ENCODE measurements at places on chromosomes 12 and 14.

GRCh38 chr12:124177276-124177950, 117.5 kb upstream of the RFLNA start:
- H3K27me3 ChIP-seq, result peaks cover 35% of the 10 kb centered on the region
- peaks cover 2% of the 10 kb centered on the region for H3K4me1 ChIP-seq
- no peak for DNase-seq
- H3K27ac ChIP-seq, result no peak overlapping the region
- H3K36me3 ChIP-seq, result no peaks in the 10 kb centered on the region

GRCh38 chr14:86739761-86740160, 1209.8 kb downstream of the FLRT2 start:
- DNase-seq, result no peak
- no peaks in the 10 kb centered on the region for H3K36me3 ChIP-seq
- no peaks in the 10 kb centered on the region for H3K27me3 ChIP-seq
- no peak overlapping the region for H3K4me3 ChIP-seq
- H3K27ac ChIP-seq, result no peak overlapping the region

GRCh38 chr12:27331291-27331926, 1.2 kb upstream of the BMAL2 start:
- H3K4me1 ChIP-seq, result peaks cover 44% of the 10 kb centered on the region
- peaks cover 16% of the 10 kb centered on the region for H3K36me3 ChIP-seq
- peaks cover 50% of the 10 kb centered on the region for H3K27me3 ChIP-seq
- H3K27ac ChIP-seq, result peak overlapping the region; percentile 91

DNA sequence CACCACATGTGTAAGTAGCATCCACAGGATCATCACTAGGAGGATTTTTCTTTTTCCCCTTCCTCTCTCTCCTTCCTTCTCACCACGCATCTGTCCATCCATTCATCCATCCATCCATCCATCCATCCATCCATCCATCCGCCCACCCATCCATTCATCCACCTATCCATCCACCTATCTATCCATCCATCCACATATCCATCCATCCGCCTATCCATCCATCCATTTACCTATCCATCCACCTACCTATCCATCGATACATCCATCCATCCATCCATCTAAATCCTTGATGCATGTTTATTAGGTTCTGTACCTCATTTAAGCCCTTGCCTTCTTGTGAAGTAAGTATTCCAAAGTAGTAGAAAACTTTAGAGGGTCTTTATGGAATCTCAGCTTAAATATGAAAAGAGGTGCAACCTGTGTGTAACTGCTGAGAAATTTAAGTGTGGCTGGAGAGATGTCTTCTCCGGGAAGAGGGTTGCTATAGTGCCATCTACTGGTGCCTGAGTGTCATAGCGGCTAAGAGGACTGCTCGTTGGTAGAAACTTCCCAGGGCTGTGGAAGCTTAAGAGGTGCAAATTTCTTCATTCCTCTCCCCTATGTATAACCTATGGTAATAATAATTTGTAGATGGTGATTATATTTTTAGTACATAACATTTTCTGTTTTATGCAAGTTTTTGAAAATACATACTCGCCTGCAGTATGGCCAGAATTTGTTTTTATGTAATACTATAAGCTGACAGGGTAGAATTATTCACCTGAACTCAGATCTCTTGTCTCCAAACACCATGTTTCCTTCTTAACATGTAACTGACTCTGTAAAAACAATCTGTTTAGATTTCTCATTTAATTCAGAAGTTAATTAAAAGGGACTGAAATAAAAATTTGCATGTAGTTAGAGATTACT, 46.0 kb downstream of the MYO1H start:
- no peak overlapping the region for H3K27ac ChIP-seq
- H3K27me3 ChIP-seq, result peaks cover 41% of the 10 kb centered on the region
- no peak for DNase-seq
- no peak overlapping the region for H3K4me3 ChIP-seq

- no peak overlapping the region for H3K27ac ChIP-seq
- no peak overlapping the region for H3K4me3 ChIP-seq
- peaks cover 15% of the 10 kb centered on the region for H3K27me3 ChIP-seq
- no peak for DNase-seq
- H3K4me1 ChIP-seq, result no peaks in the 10 kb centered on the region
- H3K36me3 ChIP-seq, result no peaks in the 10 kb centered on the region
These were observed 122.5 kb upstream of the COCH start for GRCh38 chr14:30751646-30752416.

DNA sequence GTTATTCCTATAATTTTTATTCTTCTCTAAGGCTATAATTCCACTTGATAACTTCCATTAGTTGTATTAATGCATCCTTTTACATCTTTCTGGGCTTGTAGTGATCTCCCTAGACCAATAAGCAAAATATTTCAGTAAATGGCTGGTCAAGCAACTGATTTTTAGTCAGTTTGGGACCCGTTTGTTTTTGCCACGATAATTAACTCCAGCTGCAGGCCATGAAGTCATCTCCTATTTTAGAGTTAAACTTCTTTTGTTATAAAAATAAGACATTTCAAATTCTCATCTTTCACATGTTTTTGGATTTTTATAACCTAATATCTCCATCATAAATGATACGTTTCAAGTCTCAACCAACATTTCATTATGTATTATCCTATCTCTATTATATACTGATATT, 49.4 kb downstream of the MAGOHB start:
- peaks cover 7% of the 10 kb centered on the region for H3K36me3 ChIP-seq
- H3K4me3 ChIP-seq, result no peak overlapping the region
- H3K4me1 ChIP-seq, result peaks cover 48% of the 10 kb centered on the region
- H3K27me3 ChIP-seq, result peaks cover 28% of the 10 kb centered on the region
- no peak overlapping the region for H3K27ac ChIP-seq

GRCh38 chr12:98754095-98754494, 109.0 kb downstream of the APAF1 start:
- H3K4me3 ChIP-seq, result no peak overlapping the region
- H3K36me3 ChIP-seq, result no peaks in the 10 kb centered on the region
- H3K4me1 ChIP-seq, result peaks cover 15% of the 10 kb centered on the region
- peaks cover 18% of the 10 kb centered on the region for H3K27me3 ChIP-seq
- no peak for DNase-seq
- peak overlapping the region; percentile 32 for H3K27ac ChIP-seq

GRCh38 chr12:2456813-2457186, 338.0 kb upstream of the FKBP4 start:
- H3K4me1 ChIP-seq, result no peaks in the 10 kb centered on the region
- H3K27me3 ChIP-seq, result no peaks in the 10 kb centered on the region
- H3K36me3 ChIP-seq, result no peaks in the 10 kb centered on the region
- no peak for DNase-seq

GRCh38 chr14:22506778-22507351, 82.2 kb downstream of the DAD1 start:
- peak overlapping the region; percentile 99 for H3K27ac ChIP-seq
- H3K27me3 ChIP-seq, result no peaks in the 10 kb centered on the region
- peaks cover 69% of the 10 kb centered on the region for H3K4me1 ChIP-seq

GRCh38 chr12:5189173-5189572, 145.5 kb downstream of the KCNA5 start:
- H3K36me3 ChIP-seq, result no peaks in the 10 kb centered on the region
- no peak overlapping the region for H3K27ac ChIP-seq
- no peak overlapping the region for H3K4me3 ChIP-seq
- H3K27me3 ChIP-seq, result peaks cover 12% of the 10 kb centered on the region

GRCh38 chr12:122026706-122027333, 5.1 kb downstream of the BCL7A start:
- H3K27me3 ChIP-seq, result peaks cover 22% of the 10 kb centered on the region
- H3K36me3 ChIP-seq, result peaks cover 5% of the 10 kb centered on the region
- no peak for DNase-seq
- no peak overlapping the region for H3K27ac ChIP-seq

DNA sequence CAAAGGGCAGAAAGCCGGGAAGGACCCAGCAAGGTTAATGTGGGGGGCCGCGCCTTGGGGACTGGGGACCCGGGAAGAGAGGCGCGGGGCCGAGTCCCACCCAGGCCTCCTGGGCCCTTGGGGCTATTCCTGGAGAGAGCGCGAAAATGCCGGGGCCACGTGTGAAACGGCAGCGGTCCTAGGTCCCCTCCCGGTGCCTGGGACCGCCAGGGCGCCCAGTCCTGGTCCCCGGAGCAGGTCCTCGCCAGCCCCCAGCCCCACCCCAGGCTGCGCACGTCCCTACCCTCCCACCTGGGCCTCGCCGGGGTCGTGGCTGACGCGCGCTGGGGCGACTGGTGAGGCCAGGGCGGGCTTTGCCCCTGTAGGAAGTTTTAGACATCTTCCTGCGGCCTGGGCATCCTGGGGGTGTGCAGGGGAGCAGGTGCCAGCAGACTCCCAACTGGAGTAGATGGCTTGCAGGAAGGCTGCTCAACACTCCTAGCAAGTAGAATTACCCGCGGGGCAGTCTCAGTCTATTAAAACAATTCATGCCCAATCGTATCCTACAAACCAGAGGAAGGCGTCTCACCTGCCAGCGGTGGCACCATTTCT, 708 bp downstream of the FAR2 start:
- H3K4me1 ChIP-seq, result peaks cover 16% of the 10 kb centered on the region
- peak overlapping the region; percentile 87 for H3K4me3 ChIP-seq
- H3K27me3 ChIP-seq, result peaks cover 24% of the 10 kb centered on the region
- no peak overlapping the region for H3K27ac ChIP-seq

GRCh38 chr14:93691042-93691780, 97.1 kb downstream of the PRIMA1 start:
- no peak overlapping the region for H3K4me3 ChIP-seq
- no peaks in the 10 kb centered on the region for H3K4me1 ChIP-seq
- H3K27ac ChIP-seq, result no peak overlapping the region
- H3K27me3 ChIP-seq, result peaks cover 43% of the 10 kb centered on the region
- no peak for DNase-seq

GRCh38 chr12:32679920-32680237, 778 bp downstream of the DNM1L start:
- H3K4me1 ChIP-seq, result peaks cover 31% of the 10 kb centered on the region
- H3K4me3 ChIP-seq, result peak overlapping the region; percentile 89
- no peaks in the 10 kb centered on the region for H3K27me3 ChIP-seq

- H3K27me3 ChIP-seq, result no peaks in the 10 kb centered on the region
- H3K4me1 ChIP-seq, result peaks cover 17% of the 10 kb centered on the region
- H3K4me3 ChIP-seq, result no peak overlapping the region
- H3K27ac ChIP-seq, result peak overlapping the region; percentile 14
- no peak for DNase-seq
These were observed 53.9 kb downstream of the EID3 start for GRCh38 chr12:104357421-104357952.

DNA sequence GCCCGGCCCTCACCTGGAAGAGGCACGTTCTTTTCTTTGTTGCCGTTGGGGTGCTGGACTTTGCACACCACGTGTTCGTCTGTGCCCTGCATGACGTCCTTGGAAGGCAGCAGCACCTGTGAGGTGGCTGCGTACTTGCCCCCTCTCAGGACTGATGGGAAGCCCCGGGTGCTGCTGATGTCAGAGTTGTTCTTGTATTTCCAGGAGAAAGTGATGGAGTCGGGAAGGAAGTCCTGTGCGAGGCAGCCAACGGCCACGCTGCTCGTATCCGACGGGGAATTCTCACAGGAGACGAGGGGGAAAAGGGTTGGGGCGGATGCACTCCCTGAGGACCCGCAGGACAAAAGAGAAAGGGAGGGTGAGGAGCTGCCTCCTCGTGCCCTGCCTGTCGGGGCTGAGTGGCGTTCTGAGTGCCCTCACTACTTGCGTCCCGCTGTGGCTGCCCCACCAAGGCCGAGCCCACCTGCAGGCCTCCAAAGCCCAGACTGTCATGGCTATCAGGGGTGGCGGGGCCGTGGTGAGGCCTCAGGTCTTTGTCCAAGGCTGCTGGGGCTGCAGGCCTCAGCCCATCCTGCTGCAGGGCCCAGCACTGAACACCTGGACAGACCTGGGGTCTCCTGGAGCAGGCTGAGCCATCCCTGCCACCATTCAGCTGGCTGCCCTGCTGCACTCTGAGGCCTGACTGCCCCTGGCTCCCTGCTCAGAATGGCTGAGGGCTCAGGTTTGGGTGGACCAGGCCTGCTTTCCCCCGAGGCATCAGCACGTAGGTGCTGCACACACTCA, 329.7 kb downstream of the TMEM121 start:
- peaks cover 39% of the 10 kb centered on the region for H3K4me1 ChIP-seq
- H3K4me3 ChIP-seq, result peak overlapping the region; percentile 15
- H3K27ac ChIP-seq, result peak overlapping the region; percentile 50
- peaks cover 2% of the 10 kb centered on the region for H3K27me3 ChIP-seq
- peaks cover 13% of the 10 kb centered on the region for H3K36me3 ChIP-seq

GRCh38 chr12:40171501-40171900, 53.3 kb upstream of the LRRK2 start:
- no peaks in the 10 kb centered on the region for H3K36me3 ChIP-seq
- no peak overlapping the region for H3K4me3 ChIP-seq
- DNase-seq, result no peak
- peaks cover 11% of the 10 kb centered on the region for H3K4me1 ChIP-seq
- H3K27ac ChIP-seq, result no peak overlapping the region
- peaks cover 15% of the 10 kb centered on the region for H3K27me3 ChIP-seq

GRCh38 chr12:69042970-69043369, 110.0 kb upstream of the CPM start:
- peaks cover 16% of the 10 kb centered on the region for H3K27me3 ChIP-seq
- H3K36me3 ChIP-seq, result no peaks in the 10 kb centered on the region
- H3K27ac ChIP-seq, result no peak overlapping the region
- H3K4me1 ChIP-seq, result peaks cover 4% of the 10 kb centered on the region
- H3K4me3 ChIP-seq, result no peak overlapping the region

GRCh38 chr14:38481952-38482678, 226.2 kb upstream of the CLEC14A start:
- no peaks in the 10 kb centered on the region for H3K27me3 ChIP-seq
- no peak overlapping the region for H3K27ac ChIP-seq
- H3K4me3 ChIP-seq, result no peak overlapping the region
- no peak for DNase-seq

- no peaks in the 10 kb centered on the region for H3K27me3 ChIP-seq
- no peak for DNase-seq
- H3K27ac ChIP-seq, result no peak overlapping the region
These were observed 2.0 kb downstream of the FGF6 start for GRCh38 chr12:4443616-4444015.

- peaks cover 11% of the 10 kb centered on the region for H3K4me1 ChIP-seq
- no peaks in the 10 kb centered on the region for H3K36me3 ChIP-seq
- H3K27me3 ChIP-seq, result peaks cover 25% of the 10 kb centered on the region
- no peak for DNase-seq
- no peak overlapping the region for H3K27ac ChIP-seq
- no peak overlapping the region for H3K4me3 ChIP-seq
These were observed 69.8 kb downstream of the SLC6A12 start for GRCh38 chr12:143964-144649.

- H3K4me1 ChIP-seq, result peaks cover 17% of the 10 kb centered on the region
- H3K27ac ChIP-seq, result no peak overlapping the region
- no peak overlapping the region for H3K4me3 ChIP-seq
These were observed 87.8 kb downstream of the BBS10 start for GRCh38 chr12:76260390-76260748.

DNA sequence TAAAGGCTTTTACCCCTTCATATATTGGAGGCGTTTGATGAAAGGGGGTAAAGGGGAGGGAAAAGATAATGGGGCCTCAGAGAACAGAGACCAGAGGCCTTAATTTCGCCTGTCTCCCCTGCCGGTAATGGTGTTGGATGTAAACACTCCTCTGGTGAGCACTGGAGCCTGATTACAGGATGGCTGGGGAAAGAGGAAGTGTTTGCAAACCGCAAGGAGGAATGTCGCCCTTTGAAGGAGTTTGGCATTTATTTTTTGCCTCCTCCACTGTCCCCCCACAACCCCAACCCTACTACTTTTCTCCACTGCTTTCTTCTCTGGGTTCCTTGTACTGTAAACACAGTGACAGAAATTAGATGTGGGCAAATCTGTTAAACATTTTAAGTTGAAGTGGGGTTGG, 211.9 kb upstream of the TBX3 start:
- no peaks in the 10 kb centered on the region for H3K4me1 ChIP-seq
- no peak for DNase-seq
- no peak overlapping the region for H3K27ac ChIP-seq
- H3K36me3 ChIP-seq, result no peaks in the 10 kb centered on the region
- H3K4me3 ChIP-seq, result no peak overlapping the region

GRCh38 chr14:50085570-50086320, 30.6 kb downstream of the VCPKMT start:
- peak overlapping the region; percentile 50 for H3K4me3 ChIP-seq
- peaks cover 95% of the 10 kb centered on the region for H3K4me1 ChIP-seq
- H3K27ac ChIP-seq, result peak overlapping the region; percentile 97
- peak; percentile 49 for DNase-seq
- no peaks in the 10 kb centered on the region for H3K27me3 ChIP-seq
- H3K36me3 ChIP-seq, result peaks cover 15% of the 10 kb centered on the region

Measured in activated T-cell treated with anti-CD3 and anti-CD28 coated beads, Interleukin-2, amount 50 U/mL, for 24 hours (primary cell).